ENCODE measurements at places on chromosomes 2 and 18.
A peak's percentile ranks its signal among the peaks of the same experiment; 100 is the strongest.

DNA sequence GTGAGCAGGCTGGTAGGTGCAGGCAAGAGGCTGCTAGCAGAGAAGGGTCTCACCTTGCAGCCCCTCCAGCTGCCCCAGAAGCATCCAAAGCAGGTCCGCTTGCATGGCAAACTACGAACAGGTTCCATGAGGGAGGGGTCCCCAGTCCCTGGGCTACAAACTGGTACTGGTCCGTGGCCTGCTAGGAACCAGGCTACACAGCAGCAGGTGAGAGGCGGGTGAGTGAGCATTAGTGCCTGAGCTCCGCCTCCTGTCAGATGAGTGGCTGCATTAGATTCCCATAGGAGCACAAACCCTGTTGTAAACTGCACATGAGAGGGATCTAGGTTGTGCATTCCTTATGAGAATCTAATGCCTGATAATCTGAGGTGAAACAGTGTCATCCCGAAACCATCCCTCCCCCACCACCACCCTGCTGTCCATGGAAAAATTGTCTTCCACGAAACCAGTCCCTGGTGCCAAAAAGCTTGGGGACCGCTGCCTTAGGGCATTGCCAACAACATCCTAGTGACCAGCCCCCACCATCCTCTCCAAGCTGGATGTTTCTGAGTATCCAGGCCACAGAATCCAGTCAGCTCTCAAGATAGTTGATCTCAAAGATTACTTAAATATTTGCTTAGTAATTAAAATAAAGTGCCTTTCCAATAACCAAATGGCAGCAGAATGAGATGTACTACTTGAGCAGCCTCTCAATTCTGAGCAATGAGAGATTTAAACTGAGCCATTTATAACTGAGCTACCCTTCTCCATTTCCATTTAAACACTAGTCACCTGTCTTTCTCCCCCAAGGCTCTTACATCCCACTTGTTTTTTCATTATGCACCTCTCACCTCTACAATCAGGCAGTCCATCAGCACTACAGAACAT, 32.4 kb downstream of the LRP2 start:
- DNase-seq, result no peak

- DNase-seq, result no peak
These were observed 302.1 kb downstream of the ARHGAP15 start for GRCh38 chr2:143431316-143431715.

DNA sequence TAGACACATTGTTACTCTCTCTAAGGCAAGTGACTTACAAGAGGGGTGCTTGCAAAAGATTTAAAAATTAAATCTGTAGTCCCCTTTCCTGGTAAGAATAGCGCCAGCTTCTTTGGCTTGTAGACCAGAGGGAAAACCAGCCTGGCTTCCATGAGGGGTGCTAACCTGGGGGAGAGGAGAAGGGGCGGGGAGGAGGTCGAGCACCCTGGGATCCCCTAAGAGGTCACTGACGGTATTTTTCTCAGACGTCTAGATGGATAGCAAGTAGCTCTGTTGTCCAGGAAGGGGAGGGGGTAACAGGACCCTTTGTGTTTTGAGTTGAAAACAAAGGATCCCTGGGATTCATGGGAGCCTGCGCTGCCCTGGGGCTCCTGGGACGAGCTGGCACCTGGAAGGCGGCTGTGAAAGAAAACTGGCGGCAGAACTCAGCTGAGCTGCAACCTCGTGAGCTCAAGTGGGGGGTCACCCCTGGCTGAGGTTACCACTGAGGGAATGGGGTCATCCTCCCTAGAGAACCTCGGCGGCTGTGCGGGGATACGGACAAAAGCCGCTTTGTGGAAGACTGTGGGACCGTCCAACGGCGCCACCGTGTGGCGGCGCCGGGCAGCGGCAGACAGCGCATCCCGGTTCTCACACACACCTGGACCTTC, 37.8 kb upstream of the MRPL19 start:
- no peak for DNase-seq

GRCh38 chr2:215609089-215610032, 173.5 kb upstream of the FN1 start:
- DNase-seq, result peak; percentile 96

DNA sequence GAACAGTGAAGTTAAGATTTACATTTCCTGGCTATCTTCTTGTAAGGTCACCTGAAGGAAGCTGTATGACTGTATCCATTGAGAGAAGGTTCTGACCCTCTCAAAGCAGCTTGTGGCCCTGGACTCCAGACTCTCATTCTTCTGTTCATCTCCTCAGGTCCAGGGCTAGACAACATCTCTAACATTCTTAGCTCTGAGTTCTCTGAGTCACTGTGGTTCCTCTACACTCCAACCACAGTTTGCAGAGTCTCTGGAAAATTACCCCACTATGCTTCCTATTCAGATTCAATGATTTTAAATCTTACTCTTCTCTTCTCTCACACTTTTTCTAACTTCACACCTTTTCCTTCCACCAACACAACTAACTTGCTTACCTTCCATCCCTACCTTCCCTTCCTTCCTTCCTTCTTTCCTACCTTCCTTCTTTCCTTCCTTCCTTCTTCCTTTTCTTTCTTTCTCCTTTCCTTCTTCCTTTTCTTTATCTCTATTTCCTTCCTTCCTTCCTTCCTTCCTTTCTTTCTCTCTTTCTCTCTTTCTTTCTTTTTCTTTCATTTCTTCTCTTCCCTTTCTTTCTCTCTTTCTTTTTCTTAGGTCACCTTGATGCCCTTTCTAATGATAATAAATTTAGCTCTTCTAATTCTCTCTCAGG, 824.3 kb upstream of the ZEB2 start:
- no peak for DNase-seq

GRCh38 chr2:239853121-239853520, 172.0 kb downstream of the NDUFA10 start:
- no peak for DNase-seq

DNA sequence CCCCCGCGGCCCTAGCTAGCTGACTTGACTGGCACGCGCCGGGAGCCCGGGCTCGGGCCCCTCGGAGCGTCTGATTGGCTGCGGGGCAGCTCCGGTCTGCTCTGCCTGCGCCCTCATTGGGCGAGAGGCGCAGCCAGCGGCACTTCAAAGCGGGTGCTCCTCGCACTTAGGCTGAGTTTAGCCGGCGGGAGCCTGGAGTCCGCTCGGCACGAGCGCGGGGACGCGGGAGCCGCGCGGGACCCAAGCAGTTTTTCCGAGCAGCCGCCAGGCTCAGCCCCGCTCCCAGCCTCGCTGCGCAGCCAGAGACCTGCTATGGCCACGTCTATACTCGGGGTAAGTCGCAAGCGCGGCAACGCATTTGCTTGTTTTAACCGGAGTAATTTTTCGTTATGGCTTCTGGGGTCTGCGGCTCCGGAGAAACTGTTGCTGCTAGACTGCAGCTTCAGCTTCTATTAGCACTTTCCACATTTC, at the start of gene SP9:
Gene SP9, plus strand, starts transcription at position 174 of the 471 bp plus-strand sequence. Its CDS starts 139 bp downstream, at position 313.
- DNase-seq, result no peak

GRCh38 chr2:212898011-212898410, 253.4 kb downstream of the IKZF2 start:
- no peak for DNase-seq

DNA sequence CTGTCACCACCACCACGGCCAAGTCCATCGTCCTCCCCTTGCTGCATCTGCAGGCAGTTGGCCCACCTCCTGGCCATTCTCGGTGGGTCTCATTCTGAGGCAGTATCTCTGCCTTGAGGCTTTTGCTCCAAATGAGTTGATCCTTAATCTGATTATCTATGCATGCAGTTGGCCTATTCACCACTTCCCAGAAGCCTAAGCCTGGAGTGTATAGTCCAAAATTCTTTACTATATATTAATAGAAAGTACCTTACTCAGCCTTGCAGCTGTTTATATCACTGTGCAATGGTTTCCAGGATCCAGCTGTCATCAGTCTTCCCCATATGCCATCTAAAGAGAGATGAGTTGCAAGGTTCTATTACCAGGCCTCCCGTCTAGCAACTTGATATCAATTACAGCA, 292.4 kb downstream of the SS18 start:
- no peak for DNase-seq

DNA sequence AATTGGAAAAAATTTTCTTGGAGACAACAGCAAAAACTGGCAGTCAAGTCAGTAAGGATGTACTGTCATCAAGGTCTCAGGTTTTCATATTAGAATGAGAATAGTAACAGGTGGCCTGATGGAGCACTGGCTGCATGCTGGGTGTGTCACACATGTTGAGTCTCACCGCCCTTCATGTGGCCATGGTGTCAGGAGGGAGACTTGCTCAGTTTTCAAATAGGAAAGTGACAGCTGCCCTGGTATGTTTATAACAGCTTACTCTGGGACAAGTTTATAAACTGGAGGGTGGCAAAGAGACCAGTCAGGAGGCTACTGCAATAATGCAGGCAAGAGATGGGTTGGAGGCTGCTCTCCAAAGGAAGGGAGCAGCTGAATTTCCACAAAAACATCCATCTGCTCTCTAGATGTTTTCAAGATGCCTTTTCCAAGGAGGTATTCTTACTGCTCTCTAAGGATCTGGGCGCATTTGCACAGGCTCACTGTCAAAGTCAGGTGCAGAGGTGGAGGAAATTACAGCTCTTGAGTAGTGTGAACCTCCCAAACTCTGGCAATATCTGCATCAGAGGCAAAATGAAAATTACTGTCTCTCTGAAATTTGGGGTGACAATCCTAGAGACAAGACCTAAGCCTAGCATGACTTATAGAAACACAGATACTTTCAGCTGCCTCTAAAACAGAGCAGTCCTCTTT, 321.9 kb upstream of the RAB12 start:
- DNase-seq, result no peak

DNA sequence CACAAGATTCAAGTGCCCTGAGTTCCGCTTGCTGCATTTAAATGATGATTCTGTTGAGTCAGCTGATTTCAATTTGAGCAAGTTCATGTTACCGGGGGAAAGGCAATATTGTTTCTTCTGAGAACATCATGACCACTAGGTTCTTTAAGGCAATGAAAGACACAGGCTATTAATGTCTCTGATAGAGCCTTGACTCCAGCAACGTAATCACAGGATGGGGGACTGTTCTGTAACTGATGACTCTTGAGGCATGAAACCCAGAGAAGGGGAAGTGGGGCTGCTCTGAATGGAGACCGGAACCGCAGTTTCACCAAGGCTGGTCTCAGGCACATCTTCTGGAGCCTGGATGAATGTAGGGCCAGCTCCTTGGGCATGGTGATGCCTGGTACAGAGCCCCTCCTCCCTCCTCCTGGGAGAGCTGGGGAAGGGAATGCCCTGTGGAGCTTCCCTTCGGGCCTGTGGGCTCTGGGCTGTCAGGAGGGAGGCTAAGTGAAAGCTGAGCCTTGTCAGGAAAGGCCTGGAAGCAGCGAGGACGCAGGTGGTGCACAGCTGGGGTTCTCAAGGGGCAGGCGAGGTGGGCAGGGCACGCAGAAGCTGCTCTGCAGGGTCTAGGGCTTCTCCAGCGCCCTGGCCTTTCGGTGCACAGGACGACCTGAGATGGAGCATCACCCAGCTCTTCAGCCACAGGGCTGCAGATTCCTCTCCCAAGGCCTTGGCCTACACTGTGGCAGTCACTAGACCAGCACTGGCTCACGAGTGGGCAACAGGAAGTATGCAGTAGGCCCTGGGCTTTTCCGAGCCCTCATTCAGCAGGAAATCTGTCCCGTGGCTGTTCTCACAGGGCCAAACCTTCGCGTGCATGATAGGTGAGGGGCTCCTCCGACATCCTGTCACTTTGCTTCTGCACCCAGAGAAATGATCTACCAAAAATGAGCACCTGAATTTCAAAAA, 36.6 kb upstream of the PRLH start:
- no peak for DNase-seq

DNA sequence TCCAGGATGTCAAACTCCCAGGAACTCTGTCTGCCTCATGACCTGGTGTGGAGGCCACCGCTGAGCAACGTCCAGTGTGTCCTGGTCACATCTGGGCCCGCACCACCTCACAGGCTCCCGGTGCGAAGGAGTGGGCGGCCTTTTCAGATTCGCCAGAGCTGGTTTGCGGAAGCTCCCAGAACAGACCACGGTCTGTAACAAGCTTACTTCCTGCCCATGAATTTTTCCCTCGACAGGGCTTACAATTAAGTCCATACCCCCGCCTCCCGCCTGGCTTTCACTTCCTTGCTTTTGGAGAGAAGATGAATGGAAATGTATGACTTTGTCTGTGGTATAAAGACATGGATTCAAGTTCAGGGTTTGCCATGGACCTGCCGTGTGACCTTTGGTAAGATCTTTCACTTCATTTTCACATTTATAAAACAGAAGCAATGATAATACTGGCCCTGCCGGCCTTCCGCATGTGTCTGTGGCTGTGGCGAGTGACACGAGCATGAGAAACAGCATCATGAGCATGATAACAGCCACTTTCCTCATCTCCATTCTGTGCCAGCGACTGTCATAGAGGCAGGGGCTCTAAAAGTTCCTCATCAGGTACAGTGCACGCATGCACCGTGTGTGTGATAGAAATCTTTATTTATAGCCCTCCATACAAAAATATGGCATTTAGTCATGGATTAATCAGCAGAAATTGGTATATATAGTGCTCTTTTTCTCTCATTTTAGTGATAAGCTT, 31.0 kb upstream of the KCNF1 start:
- no peak for DNase-seq

- no peak for DNase-seq
These were observed 150.4 kb upstream of the ITGA4 start for GRCh38 chr2:181306785-181307184.

DNA sequence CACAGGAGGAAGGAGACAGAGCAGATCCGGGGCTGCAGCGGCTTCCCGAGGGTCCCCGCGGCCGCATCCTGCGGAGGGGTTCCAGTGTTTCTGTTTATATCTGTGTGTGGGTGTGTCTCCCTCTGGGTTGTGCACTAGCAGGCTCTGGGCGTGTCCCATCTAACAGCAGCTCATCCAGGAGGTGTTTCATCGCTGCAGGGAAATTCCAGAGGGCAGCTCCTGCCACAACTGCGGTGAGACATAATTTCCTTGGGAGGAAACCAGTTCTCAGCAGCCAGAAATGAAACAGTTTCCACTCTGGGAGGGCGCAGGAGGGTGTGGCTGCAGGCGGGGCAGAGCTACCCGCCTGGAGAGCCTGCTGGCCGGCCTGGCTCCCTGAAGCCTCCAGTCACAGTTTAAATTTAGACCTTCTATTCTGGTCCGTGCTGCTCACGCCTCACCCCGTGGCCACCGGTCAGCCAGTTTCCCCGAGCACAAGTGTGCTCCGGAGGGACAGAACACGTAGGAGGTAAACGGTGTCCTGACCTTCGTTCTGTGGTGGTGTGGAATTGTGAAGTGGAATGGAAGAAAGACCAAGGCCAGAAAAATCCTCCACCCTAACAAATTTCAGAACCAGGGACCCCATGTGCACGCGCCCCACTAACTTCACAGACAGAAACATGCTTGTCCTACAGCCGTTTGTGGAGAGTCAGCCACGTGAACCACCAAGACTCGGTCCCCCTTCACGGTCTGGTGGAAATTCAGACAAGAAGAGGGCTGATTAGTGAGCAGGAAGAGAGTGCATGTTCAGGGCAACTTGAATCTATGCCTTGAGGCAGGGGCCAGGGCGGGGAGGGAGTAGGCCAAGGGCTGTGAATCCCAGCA, 50.2 kb downstream of the TEX44 start:
- peak; percentile 85 for DNase-seq

- no peak for DNase-seq
These were observed 141.0 kb upstream of the EPC2 start for GRCh38 chr2:148503516-148503915.

DNA sequence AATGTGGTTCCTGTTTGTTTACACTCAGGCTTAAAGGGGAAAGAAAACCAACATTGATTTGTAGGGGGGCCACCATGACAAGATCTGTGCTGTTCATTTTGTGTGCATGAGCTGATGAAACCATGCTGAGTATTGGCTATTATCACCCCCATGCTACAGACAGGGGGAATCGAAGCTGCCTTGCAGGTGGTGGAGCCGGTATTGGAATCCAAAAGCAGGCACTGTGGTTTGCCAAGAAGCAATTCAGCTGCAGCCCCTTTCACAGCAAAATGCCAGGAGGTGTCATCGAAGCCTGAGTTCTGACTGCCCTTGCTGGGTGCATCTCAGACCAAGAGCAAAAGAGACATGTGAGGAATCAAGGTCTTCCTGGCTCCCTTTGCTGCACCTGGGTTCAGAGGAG, 221.9 kb downstream of the UXS1 start:
- DNase-seq, result no peak

All from non-pigmented ciliary epithelial cell (primary cell).